ENCODE measurements at places on chromosomes 12 and 14. TPM values are rescaled to one million over a fixed set of nuclear protein-coding genes. Genes with fewer than 3 reads are reported as not detected.

- peak; percentile 80 for DNase-seq
Observed at GRCh38 chr14:53152887-53153701, at the start of gene DDHD1. DDHD1 (minus strand) TSS chr14:53153323; CDS start chr14:53153098, 225 bp downstream.

DNA sequence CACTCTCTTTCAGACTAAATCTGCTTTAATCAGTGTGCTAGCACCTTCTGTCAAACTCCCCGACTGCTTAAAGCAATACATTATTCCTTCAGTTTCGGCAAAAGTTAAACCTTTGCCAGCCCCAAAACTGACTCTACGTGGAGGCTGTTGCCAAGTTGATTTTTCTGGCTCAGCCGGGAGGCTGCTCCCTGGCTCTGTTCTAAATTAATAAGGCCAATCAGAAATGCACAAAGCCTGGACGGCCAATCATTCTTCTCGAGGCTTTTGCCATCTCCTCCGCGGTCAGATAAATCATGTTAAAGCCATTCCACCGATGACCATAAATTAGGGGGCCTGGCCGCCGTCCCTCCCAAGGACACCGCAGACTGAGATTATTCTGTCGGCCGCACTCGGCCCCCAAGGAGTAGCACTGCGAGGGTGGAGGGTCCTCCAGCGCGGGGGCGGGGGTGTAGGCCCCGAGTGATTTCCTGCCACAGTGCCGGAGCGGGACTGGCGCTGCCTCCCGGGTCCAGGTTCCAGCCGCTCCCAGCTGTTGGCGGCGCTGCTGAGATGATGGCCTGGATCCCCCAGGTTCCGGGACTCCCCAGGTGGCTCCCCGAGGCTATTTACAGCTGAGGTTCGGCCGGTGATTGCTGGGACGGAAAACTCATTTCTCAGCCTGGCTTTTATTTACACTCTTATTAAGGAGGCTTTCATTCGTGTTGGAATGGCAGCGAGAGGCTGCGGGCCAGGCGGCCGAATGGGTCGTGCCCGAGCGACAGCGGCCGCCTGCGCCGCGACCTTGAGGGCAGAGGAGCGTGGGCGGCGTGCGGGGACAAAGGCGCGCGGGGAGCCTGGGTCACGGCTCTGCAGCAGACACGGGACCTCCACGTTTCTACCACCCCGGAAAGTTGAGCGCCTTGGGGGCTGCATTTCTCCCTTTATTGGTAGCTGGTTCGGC lies 165.1 kb downstream of the MON2 start:
- peak; percentile 57 for DNase-seq

DNA sequence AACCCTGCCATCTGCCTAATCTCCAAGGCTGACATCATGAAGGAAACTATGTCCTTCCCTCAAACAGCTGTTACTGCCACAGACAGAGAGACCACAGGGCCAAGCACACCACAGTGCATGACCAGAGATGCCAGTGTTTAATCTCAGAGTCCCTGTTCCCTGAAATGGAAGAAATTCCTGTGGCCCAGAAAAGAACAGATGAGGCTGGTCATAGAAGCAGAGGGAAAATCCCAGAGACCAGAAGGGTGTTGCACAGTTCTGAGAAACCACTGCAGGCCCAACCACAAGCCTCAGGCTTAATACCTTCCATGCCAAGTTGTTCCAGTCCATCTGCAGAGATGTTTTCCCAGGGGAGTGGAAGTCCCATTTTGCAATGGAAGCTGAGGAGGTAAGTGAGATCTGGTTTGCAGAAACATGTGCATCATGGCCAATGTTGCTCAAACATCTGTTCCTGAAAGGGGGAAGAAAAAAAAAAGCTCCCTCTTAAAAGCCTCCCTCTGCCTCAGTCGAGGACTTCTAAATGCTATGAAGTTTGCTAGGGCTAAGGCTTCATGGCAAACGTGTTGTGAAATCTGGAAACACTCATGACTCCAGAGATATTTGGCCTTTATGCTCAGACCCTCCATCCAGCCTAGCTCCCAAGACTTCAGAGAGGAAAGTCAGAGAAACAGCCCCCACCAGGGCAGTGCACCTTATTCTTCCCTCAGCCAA lies 98.6 kb downstream of the SCARB1 start:
- DNase-seq = no peak

GRCh38 chr12:104502638-104503037 lies 45.9 kb downstream of the CHST11 start:
- no peak for DNase-seq

DNA sequence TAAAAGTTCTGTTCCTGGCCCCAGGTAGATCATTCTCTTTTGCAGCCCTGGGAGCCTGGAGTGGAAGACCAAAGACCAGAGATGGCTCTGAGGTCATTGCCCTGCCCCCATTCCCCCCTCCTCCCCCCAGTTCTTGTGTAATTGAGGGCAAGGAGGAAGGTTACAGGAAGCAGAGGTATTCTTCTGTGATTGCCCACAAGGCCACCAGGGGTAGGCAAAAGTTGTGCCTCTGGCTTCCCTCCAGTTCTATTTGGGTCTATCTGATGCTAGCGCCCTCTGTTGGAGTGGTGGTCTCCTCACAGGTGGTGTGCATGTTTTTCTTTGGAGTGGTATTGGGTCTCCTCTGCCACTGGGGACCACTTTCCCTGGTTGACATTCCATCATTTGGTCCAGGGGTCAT lies 41.2 kb upstream of the CRY1 start:
- DNase-seq = no peak

DNA sequence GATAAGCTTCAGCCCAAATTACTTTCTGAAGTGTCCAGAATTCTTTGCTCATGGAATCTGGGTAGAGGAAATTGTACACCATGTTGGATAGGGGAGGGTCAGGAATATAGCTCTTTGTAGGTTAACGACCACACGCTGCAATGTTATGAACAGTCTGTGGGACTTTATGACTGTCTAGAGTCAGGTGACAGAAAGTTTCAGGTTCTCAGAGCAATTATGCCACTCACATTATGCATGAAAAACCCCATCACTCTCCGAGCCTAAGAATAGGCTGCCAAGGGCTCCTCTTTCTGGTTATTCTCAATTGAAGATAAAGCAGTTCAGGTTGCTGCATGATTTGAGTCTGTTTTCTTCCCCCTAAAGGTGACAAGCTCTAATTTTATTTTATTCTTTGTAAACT lies 430.9 kb downstream of the ATP23 start:
- no peak for DNase-seq

- no peak for DNase-seq
Observed at GRCh38 chr14:22822016-22822570, 6.9 kb upstream of the SLC7A7 start.

GRCh38 chr12:62210422-62210821 lies 49.8 kb upstream of the USP15 start:
- DNase-seq = peak; percentile 5

- DNase-seq = no peak
Observed at GRCh38 chr14:93548102-93548843, 117.5 kb downstream of the UNC79 start.

- DNase-seq = peak; percentile 74
Observed at GRCh38 chr12:108621161-108621560, 12.5 kb downstream of the SELPLG start.

- DNase-seq = no peak
Observed at GRCh38 chr12:104426926-104427546, 29.7 kb upstream of the CHST11 start.

DNA sequence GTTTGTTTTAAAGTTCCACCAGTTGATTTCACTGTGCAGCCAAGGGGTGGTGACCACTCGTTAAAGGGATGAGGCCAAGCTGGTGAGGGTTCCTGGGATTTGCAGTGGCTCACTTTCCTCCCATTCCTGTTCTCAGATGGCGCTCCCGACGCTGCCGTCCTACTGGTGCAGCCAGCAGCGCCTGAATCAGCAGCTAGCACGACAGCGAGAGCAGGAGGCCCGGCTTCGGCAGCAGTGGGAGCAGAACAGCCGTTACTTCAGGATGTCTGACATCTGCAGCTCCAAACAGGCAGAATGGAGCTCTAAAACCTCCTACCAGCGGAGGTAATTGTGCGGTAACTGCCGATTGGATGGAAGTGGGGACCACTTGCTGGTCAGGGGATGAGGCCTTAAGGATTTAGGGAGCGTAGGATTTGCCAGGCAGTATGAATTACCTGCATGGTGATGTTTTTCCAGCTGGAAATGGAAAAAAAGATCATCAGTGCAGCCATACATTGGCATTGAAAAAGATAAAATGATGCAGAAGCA lies 2.9 kb downstream of the TCHP start:
- no peak for DNase-seq

- no peak for DNase-seq
Observed at GRCh38 chr12:13970803-13971202, 10.6 kb downstream of the GRIN2B start.

ALX1 gene
- total RNA-seq = not detected

PPP1R36 gene
- total RNA-seq = 0.38 TPM

ASCL1 gene
- total RNA-seq = not detected

SYNJ2BP gene
- 18.2 TPM for total RNA-seq

GLIPR1L2 gene
- 0.13 TPM for total RNA-seq

Measured in dermis microvascular lymphatic vessel endothelial cell (primary cell).